ENCODE measurements at places on chromosomes 12 and 14.

DNA sequence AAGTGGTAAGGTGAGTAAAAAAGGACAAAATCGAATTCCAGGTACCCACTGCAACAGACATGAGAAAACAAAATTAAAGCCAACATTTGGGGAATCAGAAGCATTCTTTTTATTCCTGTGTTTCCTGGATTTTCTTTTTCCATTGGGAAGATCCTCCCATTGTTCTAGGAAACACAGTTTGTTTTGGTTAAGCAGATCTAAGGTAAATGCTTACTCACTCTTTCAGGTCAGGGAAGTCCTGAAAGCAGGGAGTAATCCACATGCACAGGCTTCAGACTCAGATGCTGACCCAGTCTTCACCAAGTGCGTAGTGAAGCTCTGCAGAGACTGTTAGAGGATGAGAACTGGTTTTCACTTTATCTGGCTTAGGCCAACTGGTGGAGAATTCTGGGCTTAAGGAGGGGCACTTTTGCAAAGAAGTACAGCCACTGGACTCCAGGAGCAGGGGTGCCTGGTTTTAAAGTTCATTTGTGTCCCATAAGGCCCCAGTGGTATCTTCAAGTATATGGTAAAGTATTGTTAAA lies 57.7 kb downstream of the RPAP3 start:
- DNase-seq: no peak

DNA sequence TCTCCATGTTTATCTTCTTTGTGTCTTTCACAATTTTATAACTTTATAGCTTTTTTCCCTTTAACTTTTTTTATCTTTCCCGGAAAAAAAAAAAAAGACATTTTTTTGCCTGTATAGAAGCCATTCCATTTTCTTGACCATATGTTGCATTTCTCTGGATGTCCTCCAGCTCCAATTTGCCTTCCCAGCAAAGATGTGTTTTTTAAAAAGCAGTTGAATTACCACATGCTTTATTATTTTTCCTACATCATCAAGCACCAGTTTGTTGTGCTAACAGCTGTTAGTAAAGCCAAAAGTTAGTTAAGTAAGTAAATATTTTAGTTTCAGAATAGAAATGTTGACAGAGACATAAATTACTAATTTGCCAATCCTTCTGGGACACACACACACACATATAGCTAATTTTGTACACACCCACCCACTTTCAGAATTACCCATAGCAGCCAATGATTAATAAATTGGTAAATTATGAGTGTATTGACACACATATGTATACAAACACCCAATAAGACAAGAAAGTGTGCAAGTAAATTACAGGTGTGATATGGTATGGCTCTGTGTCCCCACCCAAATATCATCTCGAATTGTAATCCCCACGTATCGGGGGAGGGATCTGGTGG lies 118.3 kb downstream of the SLC38A6 start:
- no peak for DNase-seq

DNA sequence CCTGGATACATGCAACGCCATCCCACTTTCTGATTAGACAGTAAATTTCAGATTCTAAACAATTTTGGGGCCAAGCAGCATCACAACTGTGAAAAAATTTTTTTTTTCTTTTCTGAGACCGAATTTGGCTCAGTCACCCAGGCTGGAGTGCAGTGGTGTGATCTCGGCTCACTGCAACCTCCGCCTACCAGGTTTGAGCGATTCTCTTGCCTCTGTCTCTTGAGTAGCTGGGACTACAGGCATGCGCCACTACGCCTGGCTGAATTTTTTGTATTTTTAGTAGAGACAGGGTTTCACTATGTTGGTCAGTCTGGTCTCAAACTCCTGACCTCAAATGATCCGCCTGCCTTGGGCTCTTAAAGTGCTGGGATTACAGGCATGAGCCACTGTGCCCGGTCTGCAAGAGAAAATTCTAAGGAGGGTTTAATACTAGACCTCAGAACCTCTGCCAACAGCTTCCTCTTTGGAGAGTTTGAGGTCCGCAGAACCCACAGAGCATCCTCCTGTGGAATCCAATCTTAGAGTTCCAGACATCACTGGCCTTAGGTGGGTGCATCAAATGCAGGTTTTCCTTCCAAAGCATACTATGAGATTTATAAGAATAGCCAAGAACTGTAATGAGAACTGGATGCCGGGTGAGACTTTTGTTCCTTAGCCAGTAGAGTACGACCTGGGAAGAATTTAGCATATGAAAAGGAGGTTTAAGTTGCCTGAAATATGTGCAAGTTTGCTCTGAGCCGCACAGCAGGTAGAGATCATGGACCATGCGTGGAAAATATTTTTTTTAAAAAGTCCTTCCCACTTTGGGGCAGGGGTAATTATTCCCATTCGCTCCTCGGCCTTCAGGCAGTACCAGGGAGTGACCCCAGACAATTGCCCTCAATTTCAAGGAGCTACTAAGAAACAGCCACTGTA lies 7.8 kb upstream of the PHC1 start:
- no peak for DNase-seq

DNA sequence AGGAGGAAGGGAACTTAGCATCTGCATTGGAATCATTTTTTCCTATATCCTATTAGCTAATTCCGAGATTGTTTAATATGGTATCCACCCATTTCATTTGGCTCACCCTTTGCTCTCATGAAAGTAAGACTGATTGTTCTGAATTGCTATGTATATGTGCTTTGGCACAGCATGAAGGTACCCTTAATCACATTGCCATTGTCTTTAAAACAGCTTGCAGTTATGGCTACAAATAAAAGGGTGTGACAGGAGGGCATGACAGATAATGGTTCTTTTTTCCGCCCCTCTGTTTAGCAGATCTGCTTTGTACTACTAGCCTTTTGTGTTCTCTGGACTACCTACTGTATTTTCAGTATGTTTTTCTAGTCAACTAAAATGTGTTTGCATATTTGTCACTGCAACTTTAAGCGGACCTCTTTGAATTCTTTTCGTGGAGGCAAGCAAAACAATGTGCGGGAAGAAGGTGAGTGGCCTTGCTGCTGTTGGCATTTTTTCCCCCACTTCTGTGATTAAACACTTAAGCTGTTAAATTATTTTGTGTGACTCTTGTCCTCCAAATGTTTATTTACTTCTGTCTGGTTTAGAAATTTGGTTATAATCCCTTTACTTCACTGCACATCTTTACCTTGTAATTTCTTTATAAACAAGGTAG lies 35.8 kb downstream of the FBXO34 start:
- no peak for DNase-seq

DNA sequence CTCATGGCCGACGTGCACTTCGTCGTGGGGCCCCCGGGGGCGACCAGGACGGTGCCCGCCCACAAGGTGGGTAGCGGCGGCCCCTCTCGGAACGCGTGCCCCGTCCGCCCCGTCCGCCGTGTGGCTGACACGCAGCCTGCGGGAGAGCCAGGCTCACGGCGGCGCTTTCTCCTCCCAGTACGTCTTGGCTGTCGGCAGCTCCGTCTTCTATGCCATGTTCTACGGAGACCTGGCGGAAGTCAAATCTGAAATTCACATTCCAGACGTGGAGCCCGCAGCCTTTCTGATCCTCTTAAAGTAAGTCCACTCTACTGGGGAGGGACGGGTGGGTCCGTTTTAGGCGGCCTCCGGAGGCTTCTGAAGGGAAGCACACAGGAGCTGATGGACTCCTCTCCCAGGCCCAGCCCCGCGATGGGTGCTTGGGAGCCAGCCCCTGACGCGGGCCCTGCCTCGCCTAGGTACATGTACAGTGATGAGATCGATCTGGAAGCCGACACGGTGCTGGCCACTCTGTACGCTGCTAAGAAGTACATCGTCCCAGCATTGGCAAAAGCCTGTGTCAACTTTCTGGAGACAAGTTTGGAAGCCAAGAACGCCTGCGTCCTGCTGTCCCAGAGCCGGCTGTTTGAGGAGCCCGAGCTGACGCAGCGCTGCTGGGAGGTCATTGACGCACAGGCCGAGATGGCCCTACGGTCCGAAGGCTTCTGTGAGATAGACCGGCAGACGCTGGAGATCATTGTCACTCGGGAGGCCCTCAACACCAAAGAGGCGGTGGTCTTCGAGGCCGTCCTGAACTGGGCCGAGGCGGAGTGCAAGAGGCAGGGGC lies 1.1 kb downstream of the BTBD6 start:
- no peak for DNase-seq

GRCh38 chr14:104080376-104081260 lies 4.9 kb upstream of the ASPG start:
- DNase-seq: no peak

GRCh38 chr12:54000116-54001114 lies at the start of gene HOXC9:
HOXC9 (plus strand) TSS chr12:54000161; CDS start chr12:54000189, 28 bp downstream.
- DNase-seq: no peak

GRCh38 chr12:25744313-25744712 lies 191.2 kb upstream of the LMNTD1 start:
- no peak for DNase-seq

DNA sequence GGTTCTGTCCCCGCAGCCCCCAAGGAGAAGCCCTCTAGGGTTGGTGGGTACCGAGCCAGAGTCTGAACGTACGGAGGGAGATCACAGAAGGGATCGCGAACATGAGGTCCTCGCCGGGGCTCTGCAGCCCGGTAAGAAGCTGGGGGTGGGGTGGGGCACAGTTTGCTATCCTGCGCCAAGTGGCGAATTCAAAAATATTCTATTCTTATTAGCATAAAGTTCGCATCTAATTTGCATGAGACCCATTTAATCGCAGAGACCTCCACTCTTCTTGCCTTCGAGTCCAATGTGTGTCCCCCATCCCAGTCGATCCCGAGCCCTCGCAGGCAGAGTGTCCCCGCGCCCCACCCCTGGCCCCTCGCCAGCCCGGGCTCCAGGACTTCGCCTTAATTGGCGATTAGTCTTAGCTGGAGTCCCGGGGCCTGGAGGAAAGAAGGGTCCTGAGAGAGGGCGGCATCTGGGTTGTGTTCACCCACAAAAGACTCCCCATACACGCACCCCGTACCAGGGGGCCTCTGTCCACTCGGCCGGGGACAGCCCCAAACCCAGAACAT lies 604 bp upstream of the ARHGEF25 start:
- DNase-seq: no peak

DNA sequence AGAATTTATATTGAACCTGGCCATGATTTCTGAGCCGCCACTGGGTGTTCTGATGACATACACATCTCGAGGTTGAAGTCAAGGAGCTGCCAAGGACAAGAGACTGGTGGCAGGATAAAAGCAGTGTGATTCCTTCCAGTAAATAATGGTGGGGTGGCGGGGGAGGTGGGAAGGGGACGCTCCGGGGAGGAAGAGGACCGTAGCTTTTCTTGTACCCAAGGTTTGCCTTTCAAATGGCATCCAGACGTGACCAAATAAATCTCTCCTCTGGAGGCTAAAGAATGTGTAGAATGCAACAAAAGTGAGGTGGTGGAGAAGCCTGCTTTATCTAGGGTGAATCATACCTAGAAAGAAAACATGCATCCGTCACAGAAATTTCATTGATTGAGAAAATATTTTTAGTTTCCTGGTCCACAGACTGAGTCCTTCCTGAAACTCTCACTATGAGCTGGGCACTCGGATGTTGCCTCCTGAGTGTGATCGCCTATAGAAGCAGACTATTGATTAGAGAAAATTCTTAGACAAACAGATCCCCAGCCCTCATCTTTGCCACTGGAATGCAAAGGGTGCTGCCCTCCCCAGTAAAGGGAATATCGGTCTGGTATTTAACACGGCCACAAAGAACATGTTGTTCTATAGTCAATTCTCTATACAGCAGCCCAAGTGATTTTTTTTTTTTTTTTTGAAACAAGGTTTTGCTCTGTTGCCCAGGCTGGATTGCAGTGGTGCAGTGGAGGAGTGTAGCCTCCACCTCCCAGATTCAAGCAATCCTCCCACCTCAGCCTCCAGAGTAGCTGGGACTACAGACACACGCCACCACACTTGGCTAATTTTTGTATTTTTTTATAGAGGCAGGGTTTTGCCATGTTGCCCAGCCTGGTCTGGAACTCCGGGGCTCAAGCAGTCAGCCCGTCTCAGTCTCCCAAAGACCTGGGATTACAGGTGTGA lies 112.1 kb downstream of the DPF3 start:
- DNase-seq: no peak

DNA sequence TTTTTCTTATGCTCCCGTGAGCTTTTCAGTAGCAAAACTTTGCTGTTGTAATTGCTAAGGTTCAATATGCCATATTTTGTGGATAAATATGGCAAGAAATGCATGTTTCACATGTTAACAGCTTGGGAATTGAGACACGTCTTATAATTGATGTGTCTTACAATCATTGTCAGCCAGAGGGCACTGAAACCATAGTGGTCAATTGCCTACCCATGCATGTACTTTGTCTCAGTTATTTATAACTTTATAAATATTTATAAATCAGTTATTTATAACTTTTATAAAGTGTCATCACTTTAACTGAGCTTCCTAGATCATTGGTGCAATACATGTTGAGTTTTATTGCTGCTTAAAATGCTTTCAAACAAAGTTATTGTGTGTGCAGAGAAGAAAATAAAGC lies 82.0 kb downstream of the CATSPERB start:
- DNase-seq: no peak

GRCh38 chr14:36683083-36683724 lies 21.5 kb downstream of the PAX9 start:
- DNase-seq: no peak

- no peak for DNase-seq
Measured at GRCh38 chr12:9163392-9163791, 44.8 kb downstream of the PZP start.

- DNase-seq: no peak
Measured at GRCh38 chr12:114131824-114132223, 165.7 kb upstream of the RBM19 start.

DNA sequence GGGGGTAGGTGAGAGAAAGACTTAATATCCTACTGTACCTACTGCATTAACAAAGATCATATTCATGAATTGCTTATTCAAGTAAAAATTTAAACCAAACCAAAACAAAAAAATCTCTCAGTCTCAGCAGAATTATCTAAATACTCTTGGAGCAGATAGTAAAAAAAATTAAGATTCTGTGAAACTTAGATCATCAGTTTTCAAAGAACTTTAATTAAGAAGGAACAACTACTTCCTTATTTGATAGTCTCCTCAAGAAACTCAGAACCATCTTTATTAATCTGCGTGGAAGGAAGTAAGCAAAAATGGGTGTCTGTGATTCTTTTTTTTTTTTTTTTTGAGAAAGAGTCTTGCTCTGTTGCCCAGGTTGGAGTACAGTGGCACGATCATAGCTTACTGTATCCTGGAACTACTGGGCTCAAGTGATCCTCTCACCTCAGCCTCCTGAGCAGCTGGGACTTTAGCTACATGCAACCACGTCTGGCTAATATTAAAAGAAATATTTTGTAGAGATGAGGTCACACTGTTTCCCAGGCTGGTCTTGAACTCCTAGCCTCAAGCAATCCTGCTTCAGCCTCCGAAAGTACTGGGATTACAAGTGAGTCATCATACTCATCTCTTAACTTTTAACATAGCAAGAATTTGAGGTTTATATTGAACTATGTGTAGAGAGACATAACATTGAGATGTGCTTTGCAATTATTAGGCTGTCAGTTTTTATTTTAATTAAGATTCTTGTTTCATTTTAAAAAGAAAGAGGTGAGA lies 37.4 kb downstream of the GAS2L3 start:
- no peak for DNase-seq
